ENCODE measurements at places on chromosomes 5 and 9. TPM values are rescaled to one million over a fixed set of nuclear protein-coding genes. Genes with fewer than 3 reads are reported as not detected.

The SLC25A25 gene
- total RNA-seq, result 37.9 TPM

The CYLC2 gene
- not detected for total RNA-seq

DNA sequence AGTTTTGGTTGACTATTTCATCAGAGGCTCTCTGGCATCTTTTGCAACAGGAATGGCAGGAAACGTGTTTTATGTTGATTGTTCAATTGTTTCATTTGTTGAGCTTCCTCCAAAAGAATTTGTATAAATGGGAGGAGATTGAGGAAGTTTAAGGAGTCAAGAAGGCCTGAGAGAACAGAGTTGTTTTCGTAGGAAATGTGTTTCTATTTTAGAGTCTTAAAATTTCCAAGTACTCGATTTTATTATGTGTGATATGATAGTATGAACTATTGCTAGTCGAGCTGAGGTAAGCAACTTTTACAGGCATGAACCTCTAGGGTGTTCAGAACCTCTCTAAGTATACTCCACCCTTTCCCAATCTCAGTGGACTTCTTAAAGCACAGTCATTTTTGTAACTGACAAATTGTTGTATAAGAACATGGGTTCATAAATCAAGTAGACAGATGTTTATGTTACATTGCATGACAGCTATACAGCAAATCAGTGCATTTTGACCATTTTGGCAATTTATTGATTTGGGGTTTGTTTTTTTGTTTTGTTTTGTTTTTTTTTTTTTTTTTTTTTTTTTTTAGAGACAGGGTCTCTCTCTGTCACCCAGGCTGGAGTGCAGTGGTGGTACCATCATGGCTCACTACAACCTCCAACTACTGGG is 47.4 kb downstream of the POLK start:
- DNase-seq, result no peak

DNA sequence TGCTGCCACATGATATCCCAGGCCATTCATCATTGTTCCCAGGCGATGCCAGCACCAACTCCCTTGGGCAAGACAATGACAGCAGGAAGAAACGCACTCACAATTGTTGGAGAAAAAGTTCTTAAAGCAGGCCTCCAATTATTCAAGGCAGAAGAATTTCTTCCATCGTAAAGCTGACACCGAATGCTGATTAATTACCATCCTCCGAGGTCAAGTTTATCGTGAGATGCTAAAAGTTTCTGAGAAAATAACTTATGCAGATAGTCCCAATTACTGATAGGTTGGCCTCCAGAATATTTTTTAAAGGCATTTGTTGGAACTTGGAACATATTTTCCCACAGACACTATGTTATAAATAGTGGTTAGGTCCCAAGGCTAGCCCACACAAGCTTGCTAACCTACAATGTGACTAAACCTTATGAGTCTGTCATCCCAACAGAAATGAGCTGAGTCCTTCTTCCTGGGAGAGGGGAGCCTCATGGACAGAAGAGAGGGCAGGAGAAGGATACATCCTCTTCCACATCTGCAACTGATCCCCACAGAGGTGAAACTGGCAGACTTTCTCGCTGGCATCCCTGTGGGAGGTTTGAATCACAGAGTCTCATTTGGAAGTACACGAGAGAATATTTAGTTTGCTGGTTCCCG is 202.4 kb upstream of the TBC1D2 start:
- no peak for DNase-seq

GRCh38 chr5:86175224-86175623 is 442.5 kb upstream of the COX7C start:
- DNase-seq, result no peak

Data from esophagus squamous epithelium (tissue), 5 donors.